ENCODE measurements at places on chromosomes 1 and 21.

- no peak for DNase-seq
These were observed 999.8 kb upstream of the NCAM2 start for GRCh38 chr21:19998453-19998852.

DNA sequence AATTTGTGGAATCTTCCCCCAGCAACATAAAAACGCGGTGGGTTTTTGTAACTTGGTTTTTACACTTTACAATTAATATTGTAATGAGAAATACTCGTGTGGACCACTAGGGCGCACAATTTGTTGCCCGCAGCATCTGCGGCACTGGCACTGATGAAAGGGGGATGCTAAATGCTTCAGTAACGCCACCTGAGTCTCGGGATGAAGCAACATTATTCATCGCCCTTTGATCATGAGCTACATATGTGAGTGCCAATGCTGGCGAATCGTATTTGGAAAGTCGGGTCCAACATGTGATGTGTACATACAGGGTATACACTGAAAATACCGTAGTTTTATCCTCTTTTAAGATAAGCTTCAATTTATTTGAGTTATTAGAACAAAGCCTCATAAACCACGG lies 34.2 kb upstream of the COX20 start:
- DNase-seq: peak; percentile 13

GRCh38 chr1:221723018-221723847 lies 18.7 kb downstream of the DUSP10 start:
- DNase-seq: no peak

DNA sequence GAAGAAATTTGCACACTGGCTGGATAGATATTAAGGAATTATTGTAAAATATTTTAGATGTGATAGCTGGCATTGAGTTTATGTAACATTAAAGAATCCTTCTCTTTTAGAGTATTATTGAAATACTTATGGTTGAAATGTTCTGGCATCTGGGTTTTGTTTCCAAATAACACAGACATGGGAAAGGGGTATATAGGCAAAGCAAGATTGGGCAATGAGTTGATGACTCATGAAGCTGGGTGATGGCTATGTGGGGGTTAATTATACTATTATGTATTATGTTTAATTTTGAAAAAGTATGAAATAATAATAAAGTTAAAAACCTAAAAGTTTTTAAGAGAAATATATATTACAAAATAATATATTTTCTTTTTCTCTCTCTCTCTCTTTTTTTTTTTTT lies 12.5 kb upstream of the PTPN14 start:
- no peak for DNase-seq

DNA sequence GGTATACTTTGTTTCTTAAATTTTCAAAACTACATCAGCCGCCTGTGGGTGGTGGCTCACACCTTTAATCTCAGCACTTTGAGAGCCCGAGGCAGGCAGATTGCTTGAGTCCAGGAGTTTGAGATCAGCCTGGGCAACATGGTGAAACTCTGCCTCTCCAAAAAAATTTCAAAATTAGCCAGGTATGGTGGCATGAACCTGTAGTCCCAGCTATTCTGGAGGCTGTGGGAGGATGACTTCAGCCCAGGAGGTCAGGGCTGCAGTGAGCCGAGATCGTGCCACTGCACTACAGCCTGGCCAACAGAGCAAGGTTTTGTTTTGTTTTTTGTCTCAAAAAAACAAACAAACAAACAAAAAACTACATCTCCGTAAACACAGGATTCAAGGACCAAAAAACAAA lies 3.3 kb downstream of the EYA3 start:
- no peak for DNase-seq

DNA sequence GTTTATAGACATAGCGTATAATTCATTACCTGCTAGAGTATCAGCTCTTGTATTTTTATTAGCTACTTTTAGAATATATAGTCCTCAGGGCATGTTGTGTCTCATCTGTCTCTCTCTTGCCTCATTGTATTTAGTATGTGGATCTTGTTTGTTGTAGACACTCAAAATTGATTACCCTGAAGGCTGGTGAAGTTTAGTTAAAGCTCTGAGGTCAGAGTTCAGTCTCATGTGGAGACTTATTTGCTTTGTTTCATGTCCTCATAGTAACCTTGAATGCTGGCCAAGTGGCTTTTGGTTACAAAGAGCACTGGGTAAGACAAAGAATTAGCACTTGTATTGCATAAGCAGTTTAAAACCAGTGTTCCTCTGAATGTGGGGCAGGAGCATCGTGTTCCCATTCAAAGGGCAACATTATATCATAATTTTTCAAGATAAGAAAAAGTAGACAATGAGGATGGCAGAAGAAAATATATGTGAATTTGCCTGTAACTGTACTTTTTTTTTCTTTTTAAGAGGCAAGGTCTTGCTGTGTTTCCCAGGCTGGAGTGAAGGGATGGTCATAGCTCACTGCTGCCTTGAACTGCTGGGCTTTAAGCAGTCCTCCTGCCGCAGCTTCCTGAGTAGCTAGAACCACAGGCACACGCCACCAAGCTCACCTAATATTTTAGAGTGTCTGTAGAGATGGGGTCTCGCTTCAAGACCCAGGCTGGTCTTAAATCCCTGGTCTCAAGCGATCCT lies 17.4 kb downstream of the CNST start:
- DNase-seq: no peak

- DNase-seq: no peak
These were observed 104.8 kb upstream of the ATP1A1 start for GRCh38 chr1:116268211-116268610.

DNA sequence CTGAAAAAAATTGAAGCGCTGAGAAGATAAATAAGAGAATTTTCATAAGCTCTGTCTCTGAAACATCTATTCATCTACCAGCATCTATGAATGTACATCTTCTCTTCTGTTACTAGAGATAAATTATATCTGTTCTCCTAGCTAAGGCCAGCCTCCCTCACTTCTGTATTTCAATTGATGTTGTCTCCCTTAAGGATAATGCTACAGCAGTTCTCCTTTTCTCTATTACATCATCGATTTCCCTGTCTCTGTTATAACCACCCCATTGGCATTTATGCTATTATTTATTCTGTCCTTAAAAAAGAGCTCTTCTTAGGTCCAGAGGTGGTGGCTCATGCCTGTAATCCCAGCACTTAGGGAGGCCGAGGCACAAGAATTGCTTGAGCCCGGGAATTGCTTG lies 42.9 kb upstream of the TMCO2 start:
- DNase-seq: no peak

All from activated CD4-positive, alpha-beta T cell treated with anti-CD3 and anti-CD28 coated beads for 24 hours (primary cell).